ENCODE measurements at places on chromosomes 4 and X.

DNA sequence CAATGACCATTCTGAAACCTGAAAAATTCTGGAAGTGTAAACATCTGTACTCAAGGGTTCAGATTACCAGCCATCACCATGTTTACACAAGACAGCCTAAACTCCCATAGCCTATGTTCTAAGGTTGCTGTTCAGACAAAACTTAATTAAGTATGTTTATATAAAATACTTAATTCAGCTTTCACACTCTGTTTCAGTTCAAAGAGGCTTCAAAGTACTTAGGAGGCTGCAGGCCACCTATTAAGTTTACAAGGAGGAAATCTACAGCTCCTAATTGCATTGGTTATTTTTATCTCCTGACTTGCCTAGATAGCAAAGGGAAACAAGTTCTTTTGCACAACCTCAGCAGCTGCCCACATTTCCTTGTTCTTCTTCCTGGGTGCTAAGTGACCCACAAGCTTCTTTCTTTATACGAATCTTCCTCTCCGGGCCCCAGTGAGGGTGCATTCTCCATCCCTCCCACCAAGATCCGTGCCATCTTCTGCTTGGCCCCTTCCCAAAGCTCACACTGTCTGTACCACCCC, 2.0 kb downstream of the GAK start:
- DNase-seq, result no peak

- no peak for DNase-seq
These were observed 46.6 kb upstream of the FAM47C start for GRCh38 chrX:36961590-36961989.

DNA sequence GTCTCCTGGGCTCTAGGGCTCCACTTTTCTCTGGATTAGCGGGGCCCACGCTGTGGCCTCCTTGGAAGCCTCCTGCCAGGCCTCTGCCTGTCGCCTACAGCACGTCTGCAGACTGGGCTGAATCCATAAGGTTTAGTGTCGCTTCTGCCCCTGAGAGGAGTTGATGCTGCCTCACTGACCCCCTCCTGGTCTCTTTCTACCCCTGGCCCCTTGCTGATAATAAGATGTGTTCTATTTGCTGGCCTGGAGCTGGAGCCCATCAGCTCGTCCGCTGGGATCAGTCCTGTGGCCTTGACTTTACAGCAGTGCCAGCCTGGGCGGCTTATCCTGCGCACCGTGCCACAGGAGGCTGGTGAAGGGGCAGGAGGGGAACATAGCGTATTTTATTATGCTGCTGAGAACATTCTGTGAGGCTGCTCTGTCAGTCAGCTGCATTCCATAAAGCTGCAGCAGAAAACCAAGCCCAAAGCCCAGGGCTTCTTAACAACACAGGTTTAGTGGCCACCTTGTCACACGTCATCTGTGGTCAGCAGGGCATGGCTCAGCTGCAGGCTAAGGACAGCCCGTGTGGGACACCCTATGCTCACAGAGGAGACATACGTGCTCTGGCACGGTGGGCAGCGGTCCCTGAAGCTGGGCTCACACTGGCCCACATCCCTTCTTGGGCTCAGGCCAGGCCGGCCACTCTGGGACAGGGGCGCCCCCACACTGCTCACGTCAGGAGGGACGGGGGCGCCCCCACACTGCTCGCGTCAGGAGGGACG, 29.3 kb upstream of the HGFAC start:
- DNase-seq, result no peak

GRCh38 chr4:7291372-7292114, 99.2 kb downstream of the SORCS2 start:
- DNase-seq, result no peak

- DNase-seq, result no peak
These were observed 3.8 kb downstream of the GABRE start for GRCh38 chrX:151970661-151971060.

Data from GM13976 (cell line).